AML-193 (cell line): ENCODE measurements at places on chromosomes 13 and 19.

DNA sequence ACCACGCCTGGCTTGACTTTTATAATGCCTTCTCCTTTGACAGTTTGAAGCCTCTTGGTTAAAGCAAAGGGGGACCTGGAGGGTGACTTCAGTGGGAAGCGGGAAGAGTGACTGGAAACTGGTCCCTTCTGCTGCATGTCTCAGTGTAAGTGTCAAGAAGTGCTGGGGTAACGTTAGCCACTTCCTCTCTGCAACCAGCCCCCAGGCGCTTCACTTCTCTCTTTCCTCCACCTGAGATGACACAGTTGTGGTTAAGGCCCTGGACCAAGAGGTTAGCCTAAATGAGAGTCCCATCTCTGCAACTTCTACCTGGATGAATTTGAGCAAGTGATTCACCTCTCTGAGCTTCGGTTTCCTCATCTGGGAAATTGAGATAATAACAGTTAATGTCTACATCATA is 16.3 kb downstream of the LEUTX start:
- DNase-seq: peak; percentile 4

DNA sequence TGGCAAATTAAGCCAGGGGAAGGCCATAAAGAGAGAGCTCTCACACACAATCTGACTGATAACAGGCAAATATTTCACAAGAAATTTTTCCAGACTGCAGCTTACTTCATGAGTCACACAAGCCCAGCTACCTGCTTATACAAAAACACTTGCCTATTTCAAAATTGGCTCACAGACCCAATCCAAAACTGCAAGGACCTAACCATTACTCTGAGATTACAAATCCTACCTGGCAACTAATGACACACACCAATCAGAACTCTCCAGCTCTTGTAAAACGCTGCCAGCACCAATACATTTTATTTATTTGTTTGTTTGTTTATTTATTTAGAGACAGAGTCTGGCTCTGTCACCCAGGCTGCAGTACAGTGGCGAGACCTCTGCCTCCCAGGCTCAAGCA is 18.1 kb upstream of the ZFP82 start:
- DNase-seq: no peak

DNA sequence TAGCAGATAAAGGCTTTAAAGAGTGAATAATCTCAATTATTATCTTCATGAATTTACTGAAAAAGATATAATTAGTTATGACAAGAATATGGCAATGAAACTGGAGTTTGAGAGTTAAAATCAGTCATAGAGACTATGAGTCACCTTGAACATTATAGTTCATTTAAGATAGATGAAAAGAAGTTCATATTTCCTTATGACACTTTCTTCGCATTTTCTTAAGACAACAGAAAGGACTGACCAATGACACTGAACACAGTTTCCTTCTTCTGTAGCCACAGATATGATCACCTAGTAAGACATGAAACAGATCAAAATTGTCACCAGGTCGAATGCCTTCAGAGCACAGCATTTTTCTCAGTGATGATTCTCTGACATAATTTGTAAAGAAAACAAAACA is 202.1 kb downstream of the KLF12 start:
- DNase-seq: no peak

DNA sequence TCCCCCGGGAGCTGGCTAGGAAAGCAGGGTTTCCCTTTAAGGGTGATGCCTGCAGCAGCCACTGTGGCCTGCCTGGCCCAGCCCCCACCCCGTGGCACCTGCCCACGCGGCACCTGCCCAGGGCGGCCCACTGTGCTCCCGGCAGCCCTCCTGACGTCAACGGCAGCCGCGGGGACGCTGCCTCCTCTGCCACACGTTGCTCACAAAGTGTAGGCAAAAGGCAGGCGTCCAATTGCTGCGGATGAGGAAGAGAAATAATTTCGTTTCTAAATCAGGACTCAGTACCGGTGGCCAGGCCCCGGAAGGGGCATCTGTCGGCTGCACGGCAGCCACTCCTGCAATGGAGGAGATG is 122.3 kb downstream of the URI1 start:
- no peak for DNase-seq

DNA sequence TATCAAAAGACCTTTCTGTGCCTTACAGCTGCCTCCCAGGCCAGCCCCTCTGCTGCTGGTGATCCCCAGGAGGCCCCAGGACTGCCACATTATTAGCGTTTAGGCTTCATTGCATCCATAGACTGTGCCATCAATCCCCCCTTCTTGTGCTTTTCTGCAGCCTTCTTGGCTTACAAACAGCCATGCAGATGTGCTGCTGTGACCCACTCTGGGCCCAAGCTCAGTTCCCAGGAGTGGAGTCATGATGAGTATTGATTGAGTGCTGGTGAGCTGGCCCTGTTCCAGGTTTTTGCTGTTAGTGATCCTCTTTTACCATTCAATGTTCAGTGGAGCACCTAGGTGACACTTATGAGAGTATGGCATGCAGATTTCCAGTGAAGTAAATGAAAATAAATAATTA is 59.9 kb upstream of the SLAIN1 start:
- DNase-seq: no peak

- DNase-seq: peak; percentile 52
Measured at GRCh38 chr19:52248241-52248640, 21.1 kb upstream of the ZNF766 start.

GRCh38 chr13:98761986-98762616 is 9.6 kb upstream of the SLC15A1 start:
- no peak for DNase-seq

GRCh38 chr19:46602392-46603194 is 1.5 kb downstream of the CALM3 start:
- DNase-seq: no peak

DNA sequence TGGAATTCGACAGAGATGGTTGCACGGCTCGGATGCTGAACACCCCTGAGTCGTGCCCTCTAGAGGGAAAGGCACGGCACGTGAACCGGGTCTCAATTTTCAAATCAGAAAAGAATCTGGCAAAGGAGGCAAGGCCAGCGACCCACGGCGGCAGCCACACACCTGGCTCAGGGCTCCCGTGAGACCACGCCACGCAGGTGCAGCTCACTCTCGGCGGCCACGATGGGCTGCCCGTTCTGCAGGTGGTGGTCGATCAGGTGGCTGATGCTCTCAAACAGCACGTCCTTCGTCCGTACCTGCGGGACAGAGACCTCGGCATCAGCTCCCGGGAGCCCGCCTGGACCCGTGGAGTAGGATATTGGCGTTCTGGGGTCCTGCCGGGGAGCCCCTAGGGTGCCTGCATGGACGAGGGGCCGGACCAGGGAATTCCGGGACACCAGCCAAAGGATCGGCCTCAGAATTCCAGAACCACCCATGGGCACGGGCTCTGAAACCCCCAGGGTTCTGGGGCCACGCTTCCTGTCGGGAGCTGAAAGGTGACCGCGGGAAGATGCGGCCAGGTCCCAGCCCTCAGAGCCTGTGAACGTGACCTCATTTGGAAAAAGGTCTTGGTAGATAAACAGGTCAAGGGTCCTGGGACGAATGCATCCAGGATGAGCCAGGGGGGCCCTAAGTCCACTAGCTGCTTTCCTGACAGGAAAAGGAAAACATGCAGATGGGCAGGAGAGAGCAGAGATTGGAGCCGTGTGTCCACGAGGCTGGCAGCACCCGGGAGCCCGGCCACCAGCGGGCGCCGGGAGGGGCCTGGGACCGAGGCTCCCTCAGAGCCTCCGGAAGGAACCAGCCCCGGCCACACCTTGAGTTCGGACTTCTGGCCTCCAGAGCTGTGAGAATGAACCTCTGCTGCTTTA is 10.1 kb upstream of the C2CD4C start:
- no peak for DNase-seq

DNA sequence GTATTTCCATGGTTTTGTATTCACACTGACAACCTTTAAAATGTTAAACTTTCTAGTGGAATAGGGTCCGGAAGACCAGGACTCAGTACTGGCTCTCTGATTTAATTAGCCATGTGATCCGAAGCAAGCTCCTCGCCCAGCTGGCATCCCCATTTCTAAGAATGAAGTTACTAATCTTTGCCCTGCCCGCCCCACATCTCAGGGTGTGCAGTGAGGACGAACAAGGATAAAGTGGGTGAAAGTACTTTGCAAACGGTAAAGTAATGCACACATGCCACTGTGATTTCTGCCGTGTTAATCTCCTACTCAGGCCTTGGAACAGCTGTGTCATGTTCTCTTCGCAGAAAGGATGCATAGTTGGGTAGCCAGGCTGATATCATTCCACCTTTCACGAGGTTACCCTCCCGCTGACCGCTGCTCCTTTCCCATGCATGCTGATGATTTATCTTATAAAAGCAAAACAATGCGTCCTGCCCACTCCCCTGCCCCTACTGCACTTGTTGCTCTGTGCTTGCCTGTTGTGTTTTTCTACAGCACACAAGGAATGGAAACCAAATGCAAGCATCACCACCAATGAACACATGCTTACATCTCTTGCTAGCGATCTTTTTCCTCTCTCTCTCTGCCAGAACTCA is 539.0 kb downstream of the EFNB2 start:
- DNase-seq: no peak

- no peak for DNase-seq
Measured at GRCh38 chr13:113607889-113608635, 23.5 kb downstream of the TFDP1 start.

DNA sequence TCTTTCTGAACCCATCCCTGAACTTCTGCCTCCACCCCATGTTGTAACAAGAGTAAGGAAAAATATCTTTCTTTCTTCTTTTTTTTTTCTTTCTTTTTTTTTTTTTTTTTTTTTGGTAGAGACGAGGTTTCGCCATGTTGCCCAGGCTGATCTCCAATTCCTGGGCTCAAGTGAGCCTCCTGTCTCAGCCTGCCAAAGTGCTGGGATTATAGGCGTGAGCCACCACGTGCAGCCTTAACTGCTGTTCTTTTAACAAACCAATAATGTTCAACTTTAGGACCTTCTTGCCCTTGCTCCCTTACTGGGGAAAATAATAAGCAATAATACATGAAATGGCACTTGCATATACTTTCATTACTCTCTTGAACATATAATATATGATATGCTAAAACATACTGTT is 19.6 kb downstream of the GPR183 start:
- no peak for DNase-seq

- DNase-seq: no peak
Measured at GRCh38 chr19:42295342-42295741, 6.6 kb upstream of the PRR19 start.

DNA sequence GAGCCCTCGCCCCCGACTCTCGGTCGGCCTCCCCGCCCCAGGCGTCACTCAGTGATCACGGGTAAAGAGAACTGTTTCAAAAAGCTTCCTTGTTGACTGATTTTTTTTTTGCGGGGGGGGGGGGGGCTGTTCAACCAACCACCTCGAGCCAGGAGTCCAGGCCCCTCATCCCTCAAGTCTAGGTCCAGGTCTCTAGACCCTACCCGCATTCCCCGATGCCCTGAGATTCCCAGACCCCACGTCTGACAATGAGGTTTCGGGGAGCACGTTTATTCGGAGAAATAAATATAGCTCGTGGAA is 4.3 kb downstream of the HRC start:
- DNase-seq: no peak

DNA sequence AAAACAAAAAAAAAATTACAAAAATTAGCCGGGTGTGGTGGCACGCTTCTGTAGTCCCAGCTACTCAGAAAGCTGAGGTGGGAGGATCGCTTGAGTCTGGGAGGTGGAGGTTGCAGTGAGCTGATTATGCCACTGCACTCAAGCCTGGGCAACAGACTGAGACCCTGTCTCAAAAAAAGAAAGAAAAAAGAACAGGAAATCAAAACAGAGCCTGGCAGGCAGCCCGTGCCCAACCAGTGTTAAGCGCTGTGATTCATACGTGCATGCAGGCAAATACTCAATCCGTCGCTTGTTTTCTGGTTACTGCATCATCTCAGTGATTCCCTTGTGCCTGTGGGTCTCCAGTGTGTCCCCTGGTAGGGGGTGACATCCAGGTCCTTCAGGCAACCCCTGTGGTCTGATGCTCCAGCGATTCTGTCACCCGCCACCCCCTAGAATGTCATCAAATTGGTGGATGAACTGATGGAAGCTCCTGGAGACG is 18.1 kb downstream of the DDX39A start:
- DNase-seq: no peak

DNA sequence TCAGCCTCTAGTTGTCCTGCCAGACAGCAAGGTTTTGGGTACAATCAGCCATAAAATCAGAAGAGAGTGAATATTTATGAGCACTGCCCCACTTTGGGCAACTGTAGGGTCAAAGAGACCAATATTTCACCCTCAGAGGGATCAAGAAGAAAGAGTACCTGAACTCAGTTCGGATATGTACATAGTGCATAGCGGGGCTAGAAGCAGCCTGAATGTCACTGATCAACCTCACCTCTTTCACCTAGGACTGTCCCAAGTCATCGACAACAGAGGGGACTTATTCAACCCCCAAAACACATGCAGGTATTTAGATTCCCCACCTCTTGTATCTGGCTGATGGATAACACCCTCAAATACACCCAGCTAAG is 446.9 kb downstream of the COG6 start:
- no peak for DNase-seq
